ENCODE measurements at places on chromosomes 16 and 17.

DNA sequence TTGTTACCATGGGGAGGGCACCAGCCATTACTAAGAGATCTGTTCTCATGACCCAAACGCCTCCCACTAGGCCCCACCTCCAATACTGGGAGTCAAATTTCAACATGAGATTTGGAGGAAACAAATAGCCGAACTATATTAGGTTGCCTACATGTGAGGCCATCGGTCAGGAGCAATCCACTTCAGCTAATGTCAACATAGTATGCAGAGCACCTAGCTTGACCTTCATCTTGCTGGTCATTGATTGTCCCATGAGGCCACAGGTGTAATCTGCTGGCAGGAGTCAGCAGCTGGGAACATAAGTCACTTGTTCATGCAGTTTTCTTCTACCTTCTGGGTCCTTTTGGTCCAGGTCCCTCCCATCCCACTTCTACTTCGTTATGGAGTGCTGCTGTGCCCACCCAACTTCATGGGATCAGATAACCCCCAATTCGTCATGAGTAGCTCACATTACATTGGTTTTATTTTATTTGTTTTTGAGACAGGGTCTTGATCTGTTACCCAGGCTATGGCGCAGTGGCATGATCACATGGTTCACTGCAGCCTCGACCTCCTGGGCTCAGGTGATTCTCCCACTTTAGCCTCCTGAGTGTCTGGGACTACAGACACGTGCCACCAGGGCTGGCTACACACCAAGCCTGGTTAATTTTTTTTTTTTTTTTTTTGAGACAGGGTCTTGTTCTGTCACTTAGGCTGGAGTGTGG lies 5.9 kb upstream of the KPNA2 start:
- no peak for DNase-seq

GRCh38 chr17:13378361-13378760 lies 223.4 kb downstream of the HS3ST3A1 start:
- DNase-seq = no peak

GRCh38 chr17:67602974-67603373 lies 114.8 kb upstream of the NOL11 start:
- no peak for DNase-seq

GRCh38 chr16:27326738-27327585 lies 13.2 kb downstream of the IL4R start:
- DNase-seq = peak; percentile 54

GRCh38 chr16:12754824-12755543 lies 48.7 kb downstream of the CPPED1 start:
- no peak for DNase-seq

DNA sequence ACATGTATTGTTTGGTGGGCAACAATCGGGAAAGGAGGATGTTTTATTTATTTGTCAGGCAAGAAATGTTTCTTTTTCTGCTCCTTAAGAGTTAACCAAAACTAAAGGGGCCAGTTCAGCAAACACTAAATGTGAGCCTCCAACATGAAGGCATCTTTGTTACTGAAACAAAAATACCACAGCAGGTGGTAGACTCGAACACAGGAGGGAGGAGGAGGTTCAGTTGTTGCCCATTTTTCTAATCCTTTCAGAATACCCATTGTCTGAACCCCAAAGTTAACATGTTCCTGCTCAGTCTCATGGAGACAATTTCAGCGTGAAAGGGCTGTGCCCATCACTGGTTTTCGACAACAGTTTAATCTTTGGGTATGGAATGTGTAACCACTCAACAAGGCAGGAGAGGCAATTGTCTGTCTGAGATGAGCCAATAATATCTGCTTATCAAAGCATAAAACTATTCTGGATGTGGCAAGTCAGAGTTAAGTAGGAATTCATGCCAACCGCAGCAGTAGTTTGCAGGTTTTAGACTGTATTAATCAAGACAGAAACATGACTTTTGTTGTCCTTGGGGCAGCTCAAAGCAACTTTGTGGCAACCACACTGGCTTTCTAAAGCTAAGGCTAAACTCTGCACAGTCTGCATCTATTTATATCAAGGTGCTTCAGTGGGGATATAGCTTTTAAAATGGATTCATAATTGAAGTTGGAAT lies 211.7 kb downstream of the FTO start:
- DNase-seq = no peak

DNA sequence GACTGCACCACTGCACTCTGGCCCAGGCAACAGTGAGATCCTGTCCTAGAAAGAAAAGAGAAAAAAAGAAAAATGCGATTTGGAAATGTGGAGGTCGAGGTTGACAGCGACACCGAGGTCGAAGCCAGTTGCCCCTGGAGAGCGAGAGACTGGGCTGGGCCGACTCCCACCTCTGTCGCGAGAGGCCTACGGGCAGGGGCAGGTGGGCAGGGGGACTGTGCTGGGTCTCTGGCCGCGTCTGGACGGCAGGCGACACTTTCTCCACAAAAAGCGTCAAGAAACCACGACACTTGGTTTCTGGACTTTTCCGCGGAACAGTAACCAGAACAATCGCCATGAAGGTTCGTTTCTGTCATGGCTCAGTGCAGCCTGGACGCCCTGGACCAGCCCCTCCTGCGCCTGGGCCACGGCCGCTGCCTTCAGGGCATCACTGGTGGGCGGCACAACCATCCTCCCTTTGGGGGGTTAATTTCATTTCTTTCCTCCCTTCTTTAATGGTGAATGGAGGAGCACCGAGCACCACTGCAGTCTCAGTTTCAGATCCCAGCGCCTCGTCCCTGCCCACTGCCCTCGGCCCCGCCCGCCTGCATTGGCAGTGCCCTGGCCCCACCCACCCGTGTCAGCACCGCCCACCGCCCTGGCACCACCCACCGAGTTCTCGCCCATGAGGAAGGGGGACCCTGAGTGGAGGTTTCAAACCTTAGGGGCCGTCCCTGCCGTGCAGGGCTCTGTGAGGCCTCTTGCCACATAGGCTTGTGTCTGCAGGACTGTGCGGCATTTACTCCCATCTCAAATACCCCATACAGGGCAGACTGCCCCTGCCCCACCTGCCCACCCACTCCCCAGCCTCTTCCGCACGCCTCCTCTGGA lies 18.5 kb upstream of the CDH15 start:
- no peak for DNase-seq

DNA sequence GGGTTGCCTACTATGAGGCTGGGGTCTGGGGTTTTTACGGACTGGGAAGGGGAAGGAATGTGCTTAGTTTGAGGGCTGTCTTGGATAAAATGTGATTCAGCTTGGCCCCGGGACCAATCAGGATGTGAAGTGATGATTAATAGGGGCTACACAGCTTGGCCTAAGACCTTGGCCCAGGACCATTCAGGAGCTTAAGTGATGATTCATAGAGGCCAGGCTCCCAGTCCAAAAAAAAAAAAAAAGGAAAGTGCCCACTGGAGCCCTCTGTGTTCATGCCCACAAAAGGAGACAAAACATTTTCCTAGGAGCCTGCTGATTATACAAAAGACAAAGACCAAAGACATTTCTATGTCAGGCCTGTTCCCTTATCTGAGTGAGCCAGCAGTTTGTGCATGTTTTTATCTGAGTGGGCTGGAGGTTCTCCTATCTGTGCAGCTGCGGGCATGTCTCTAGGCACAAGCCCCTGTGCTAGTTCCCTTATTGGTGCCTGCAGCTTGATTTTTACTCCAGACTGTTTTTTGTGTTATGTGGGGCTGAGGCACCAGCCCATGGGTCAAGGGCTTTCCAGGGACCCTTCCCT lies 898.2 kb upstream of the GOT2 start:
- DNase-seq = no peak

GRCh38 chr17:76240461-76241203 lies at the start of gene RNF157:
Gene RNF157 (minus strand): TSS chr17:76240493. CDS start chr17:76240240, 253 bp downstream.
- DNase-seq = no peak

- DNase-seq = no peak
Observed at GRCh38 chr16:85626191-85626981, 13.3 kb downstream of the GSE1 start.

GRCh38 chr16:88991813-88992350 lies 14.9 kb upstream of the CBFA2T3 start:
- DNase-seq = no peak

DNA sequence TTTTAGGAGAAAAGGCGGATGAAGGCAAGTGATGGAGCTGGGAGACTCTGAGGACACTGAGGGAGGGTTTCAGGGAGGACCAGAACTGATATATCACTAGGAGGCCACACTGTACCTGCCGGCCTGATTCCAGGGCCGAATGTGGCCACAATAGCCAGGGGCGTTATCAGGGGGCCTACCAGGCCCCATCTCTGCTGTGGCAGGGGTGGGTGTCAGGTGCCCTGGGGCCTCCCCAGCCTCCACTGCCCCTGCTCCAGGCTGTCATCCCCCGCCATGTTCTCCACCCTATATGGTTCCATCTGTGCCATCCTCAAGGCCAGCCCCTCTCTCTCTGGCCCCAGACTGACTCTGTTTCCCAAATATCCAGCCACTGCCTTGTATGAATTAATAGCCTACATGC lies 246.5 kb downstream of the GSG1L start:
- no peak for DNase-seq

GRCh38 chr16:87119168-87119567 lies 198.0 kb downstream of the C16orf95 start:
- DNase-seq = no peak

GRCh38 chr16:67268136-67268579 lies 11.2 kb upstream of the PLEKHG4 start:
- peak; percentile 44 for DNase-seq

DNA sequence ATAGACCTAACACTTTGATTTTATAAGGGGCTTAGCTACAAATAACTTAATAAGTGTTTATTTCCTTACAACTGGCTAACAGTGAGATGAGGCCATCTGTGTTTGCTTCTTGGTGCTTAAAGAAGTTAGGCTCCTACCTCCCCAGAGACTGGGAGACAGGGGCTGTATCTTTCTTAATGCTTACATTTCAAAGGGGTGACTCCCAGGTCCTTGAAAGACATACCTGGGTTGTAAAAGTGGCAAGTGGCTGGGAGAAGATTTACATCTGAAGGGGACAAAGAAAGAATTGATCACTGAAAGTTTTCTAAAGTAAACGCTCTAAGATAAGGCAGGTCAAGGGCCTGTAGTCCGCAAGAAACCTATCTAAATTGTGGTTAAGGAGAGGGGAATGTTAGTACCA lies 196.8 kb downstream of the CNTNAP4 start:
- DNase-seq = no peak

DNA sequence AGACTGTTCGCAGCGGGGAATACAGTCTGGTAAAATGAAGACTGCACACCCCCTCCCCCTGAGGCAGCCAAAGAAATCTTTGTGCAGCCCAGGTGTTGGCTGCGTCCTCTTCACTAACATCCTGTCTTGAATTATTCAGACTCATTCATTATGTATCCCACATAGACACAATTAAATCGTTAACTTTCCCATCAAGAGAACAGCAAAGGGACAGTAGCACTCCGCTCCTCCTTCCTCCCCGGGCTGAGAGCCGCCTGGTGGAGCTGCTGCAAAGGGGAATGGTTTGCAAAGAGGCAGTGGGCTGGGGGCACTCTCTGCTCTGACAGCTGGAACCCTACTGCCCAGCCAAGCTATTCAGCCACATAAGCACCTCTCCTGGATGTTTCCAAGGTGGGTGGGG lies 290.0 kb upstream of the SOX9 start:
- DNase-seq = no peak

DNA sequence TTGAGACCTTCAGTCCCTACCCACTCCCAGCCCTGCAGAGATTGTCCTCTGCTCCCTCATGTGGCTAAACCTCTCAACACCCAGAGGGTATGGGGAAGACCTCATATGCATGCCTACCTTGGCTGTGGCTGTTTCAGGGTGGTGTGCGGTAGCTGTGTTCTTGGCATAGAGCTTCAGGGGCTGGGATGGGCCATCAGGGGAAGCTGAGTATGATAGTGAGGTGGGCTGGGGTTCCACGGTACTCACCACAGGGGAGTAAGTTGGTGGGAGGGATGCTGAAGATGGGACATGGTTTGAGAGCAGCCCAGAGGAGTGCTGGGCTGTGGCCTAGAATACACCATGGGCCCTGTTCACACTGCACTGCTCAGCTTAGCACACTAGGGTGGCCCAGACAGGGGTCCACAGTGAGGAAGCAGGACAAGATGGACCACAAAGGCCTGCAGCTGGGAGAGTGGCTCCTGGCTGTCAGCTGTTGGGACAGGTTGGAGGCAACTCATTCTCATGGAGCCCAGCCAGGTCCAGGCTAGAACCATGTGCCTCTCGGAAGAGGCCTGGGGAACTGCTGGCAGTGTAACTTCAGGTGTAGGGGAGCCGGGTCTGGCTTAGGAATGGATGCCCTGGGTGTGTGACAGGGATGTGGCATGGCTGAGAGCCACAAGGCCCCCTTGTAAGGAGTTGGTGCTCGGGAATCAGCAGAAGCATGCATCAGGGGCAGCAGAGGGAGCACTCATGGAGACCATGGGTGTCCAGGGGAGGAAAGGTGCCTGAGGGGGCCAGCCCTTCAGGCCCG lies 3.1 kb downstream of the MFAP4 start:
- DNase-seq = no peak

- no peak for DNase-seq
Observed at GRCh38 chr17:13636951-13637350, 35.2 kb upstream of the HS3ST3A1 start.

DNA sequence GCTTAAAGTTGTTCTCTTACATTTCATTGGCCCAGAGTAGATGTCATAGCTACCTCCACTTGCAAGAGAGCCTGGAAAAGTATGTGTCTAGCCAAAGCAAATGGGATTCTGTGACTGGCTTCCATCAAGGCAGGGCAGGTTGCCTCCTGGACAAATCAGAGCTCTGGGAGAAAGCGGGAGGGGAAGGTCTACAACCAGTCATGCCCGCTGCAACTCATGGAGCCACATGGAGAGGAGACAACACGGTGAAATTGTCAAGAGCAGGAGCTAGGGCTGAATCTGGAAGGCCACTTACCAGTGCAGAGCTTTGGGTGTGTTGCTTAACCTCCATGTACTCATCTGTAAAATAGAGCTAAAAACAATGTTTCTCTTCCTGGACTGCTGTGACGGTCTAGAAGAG lies 83.8 kb downstream of the MARF1 start:
- no peak for DNase-seq

GRCh38 chr16:26108836-26109505 lies 417.2 kb downstream of the HS3ST4 start:
- no peak for DNase-seq

DNA sequence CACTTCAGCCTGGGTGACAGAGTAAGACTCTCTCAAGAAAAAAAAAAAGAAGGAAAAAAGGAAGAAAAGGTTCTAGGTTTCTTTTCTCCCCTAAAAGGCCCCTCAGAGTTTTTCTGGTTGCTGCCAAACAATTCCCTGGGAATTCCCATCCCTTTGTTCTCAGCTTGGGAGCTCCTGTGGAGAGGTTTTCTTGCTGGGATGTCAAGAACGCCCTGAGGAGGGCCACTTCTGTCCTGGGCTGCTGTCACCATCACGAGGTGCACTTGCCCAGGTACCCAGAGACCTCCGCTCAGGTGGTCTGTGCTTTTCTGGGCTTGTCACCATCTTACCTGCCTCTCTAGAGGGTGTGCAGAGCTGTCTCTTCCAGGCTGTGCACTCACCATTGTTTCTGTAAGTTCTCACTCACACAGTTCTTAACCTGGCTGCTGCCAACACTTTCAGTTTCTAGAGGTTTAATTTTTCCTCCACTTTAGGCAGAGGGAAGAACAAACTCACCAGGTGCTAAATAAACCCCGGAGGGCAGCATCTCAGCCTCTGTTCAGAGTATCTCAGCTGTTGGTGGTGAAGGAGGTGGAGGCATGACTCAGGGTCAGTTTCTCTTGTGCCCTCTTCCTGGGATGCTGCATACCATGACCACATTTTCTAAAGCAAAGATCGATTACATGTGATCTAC lies 2.4 kb upstream of the COX6A2 start:
- no peak for DNase-seq

- DNase-seq = no peak
Observed at GRCh38 chr17:5571281-5571680, 13.0 kb downstream of the NLRP1 start.

Measured in GOT3 (cell line).